C1 segment of cervical spinal cord (tissue), 14 donors: ENCODE measurements at places on chromosomes 12 and 14.

- DNase-seq, result no peak
Measured at GRCh38 chr12:131223171-131223761, 269.6 kb downstream of the ADGRD1 start.

DNA sequence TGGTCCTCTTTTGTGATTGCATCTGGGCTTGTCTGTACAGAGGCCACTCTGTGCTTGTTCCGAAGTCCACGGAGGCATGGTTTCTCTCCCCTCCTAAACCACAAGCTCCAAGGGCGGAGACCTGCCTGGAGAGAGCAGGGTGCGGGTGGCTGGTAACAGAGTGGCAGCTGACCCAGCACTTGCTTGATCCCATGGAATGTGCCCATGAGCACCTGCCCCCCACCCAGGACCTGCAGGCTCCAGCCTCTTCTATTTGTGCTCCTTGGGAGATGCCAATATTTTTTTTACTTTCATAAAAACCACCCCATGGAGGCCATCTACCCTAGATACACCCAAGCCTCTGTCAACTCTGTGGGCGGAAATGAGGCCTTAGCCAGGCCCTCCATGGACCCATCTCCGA is 104.7 kb downstream of the PRMT8 start:
- no peak for DNase-seq

DNA sequence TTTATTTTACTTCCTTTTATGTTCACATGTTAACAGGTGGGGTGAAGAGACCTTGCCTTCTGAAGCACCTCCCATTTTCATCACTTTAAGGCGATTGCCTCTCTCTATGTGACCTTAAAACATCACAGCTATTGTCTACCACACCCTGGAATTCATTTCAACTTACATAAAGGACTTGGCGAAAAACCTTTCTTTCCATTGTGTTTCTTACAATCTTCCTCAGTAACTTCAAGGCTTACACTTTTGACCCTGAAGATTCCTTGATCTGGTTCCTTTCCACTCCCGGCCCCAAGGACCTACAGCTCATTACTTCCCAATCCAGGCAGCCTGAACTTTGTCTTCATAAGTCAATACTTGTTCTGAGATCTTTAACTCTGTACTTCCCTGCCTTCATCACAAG is 443.3 kb downstream of the ADAMTS20 start:
- no peak for DNase-seq

DNA sequence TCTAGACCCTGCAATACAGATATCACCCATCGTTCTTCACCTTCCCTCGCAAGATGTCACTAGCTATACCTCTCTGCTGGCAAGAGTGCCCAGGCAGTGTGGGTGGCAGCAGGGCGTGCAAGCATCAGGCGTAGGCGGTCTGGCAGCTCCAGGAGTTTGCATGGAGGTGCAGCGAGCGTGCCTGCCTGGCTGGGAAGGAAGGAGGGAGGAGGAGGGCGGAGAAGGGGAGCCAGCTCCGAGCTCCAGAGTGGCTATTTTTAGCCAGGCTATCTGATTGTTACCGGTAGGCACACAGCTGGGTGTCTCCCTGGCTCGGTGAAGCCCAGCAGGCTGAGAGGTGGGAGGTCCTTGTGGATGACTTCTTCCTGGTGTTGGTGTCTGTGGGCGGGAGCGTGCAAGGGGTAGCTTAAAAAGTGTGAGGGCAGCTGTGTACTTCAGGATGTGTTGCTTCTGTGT is 6.2 kb downstream of the FOXJ2 start:
- DNase-seq, result no peak

- no peak for DNase-seq
Measured at GRCh38 chr14:94284221-94284620, 8.8 kb downstream of the SERPINA10 start.

DNA sequence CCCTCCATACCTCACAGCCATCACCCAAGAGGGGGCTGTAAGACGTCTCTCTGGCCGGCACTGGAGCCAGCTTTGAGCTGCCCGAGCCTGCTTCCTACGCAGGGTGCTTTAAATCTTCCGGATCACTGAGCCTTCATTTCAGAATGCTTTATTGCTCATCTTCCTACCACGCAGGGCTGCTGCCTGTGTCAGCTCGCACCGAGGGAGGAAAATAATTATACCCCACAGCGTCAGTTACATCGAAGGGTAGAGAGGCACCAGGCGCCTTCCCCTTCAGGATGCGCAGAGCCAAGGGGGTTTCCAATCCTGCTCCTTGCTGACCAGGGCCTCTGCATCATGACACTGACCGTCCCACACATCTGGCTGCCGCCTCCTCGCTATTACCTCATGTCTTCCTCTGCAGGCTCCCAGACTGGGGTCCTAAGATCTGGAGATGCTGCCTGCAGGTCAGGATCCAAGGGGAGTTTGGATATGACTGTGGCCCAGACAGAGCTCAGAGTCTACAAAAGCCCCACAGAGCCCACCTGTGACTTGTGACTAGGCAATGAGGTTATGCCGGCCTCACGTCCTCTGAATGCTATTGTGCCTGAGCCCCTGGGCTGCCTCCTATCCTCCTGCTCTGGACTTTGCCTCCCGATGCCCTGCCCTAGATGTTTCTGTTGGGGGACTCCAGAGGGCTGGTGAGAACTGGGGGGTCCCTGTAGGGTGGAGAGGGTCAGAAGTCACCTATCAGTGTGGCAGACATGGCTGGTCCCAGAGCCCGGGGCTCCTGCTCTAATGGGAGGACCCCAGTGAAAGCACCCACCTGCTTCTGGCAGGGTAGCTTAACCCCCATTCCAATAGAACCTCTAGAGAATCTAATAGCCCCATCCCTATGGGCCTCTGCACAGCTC is 220.3 kb upstream of the RTL1 start:
- no peak for DNase-seq

GRCh38 chr14:40402957-40403356 is 970.7 kb upstream of the FBXO33 start:
- no peak for DNase-seq

DNA sequence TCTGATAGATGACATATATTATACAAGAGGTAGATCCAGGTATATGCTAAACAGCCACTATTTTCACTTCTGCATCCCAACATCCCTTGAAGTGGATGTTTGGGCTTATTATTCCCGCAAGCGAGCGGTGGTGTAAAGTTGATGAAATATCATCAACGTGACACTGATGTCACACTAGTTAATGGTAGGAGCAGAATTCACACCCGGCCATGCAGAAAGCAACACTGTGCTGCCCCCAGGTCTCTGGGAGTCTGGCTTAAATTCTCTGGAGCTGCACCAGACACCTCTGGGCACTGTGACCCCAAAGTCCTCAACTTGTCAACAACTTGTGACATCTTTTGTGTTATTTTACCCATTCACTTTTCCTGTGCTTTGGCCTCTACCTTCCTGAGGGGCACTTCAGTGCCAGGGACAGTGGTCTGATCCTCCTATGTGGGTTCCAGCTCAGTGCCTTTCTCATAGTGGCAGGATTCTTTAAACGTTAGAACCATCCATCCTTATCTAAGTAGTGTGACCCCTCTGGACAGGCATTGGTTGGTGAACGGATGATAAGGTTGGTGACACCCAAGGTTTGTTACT is 952 bp downstream of the DRAM1 start:
- no peak for DNase-seq

GRCh38 chr14:44699391-44699790 is 192.3 kb upstream of the FSCB start:
- DNase-seq, result no peak

DNA sequence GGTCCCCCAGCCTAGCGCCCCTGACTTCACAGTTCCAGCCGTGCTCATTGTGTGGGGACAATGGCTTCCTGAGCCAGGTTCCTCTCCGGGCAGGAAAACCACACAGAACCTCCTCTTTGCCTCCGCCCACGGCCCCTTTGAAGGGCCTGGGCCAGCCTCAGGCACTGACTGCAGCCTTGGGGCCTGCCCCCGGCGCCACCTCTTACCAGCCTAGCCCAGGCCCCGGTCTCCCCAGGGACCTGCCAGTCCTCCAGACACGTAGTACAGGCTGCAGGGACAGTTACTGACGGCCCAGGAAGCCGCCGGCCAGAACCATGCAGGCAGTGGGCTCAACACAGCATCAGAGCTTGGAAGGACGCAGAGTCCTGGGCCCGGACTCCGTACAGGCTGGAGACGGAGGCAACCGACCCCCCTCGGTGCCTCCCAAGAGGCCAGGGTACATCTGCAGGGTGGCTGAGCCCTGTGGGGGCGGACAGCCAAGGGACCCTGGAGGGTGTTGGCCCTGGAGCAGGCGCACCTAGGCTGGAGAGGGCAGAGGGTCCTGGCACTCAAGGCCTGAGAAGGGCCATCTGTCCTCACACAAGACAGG is 20.9 kb upstream of the NUDT14 start:
- DNase-seq, result no peak

GRCh38 chr12:70733385-70733784 is 96.2 kb upstream of the PTPRB start:
- DNase-seq, result peak; percentile 66
